ENCODE measurements at places on chromosomes 4 and X. TPM values are rescaled to one million over a fixed set of nuclear protein-coding genes. Genes with fewer than 3 reads are reported as not detected.

- no peak overlapping the region for H3K27ac ChIP-seq
- peaks cover 4% of the 10 kb centered on the region for H3K36me3 ChIP-seq
- no peak overlapping the region for H3K4me3 ChIP-seq
- H3K4me1 ChIP-seq = peaks cover 5% of the 10 kb centered on the region
- no peak for DNase-seq
- H3K27me3 ChIP-seq = no peaks in the 10 kb centered on the region
Measured at GRCh38 chr4:22471999-22472461, 43.8 kb downstream of the ADGRA3 start.

DNA sequence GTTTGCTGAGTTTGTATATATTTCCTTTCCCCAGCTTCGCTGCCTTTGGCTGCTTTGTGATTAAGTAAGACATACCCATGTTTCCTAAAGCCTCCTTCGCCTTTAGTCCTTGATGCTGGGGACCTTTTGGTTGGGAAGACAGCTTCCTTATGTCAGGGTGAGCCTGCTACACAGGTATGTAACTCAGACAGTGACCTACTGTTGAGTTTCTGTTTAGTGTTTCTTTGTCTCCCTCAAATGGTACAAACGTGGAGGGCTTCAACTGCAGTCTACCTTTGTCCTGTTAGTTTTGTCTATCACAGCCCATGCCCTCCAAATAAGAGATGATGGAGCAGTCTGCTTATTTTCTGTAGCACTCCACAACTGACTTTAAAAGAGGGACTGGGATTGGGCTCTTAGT, 59.5 kb downstream of the TET2 start:
- H3K4me1 ChIP-seq = peaks cover 56% of the 10 kb centered on the region
- H3K4me3 ChIP-seq = no peak overlapping the region
- no peaks in the 10 kb centered on the region for H3K36me3 ChIP-seq
- DNase-seq = no peak

DNA sequence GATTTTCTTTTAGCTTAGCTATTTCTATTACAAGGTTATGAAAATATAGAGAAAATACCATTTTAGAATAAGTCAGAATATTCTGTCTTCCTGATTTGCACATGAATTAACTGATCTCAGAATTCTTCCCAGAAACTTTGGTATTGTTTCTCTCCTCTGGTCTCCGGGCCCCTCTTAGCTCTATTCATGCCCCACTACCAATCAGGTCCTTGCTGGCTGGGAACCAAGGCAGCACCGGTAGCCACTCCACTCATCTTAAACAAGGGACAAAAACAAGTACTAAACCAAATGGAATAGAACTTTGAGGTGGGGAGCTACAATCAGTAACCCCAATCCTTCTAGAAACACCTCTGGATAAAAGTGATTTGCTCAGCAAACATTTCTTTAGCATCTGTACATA, 64.3 kb downstream of the GPC3 start:
- DNase-seq = no peak
- H3K4me1 ChIP-seq = no peaks in the 10 kb centered on the region
- no peaks in the 10 kb centered on the region for H3K27me3 ChIP-seq
- H3K4me3 ChIP-seq = no peak overlapping the region
- H3K36me3 ChIP-seq = no peaks in the 10 kb centered on the region
- H3K27ac ChIP-seq = no peak overlapping the region

CAPN6 gene
- 0.19 TPM for total RNA-seq

GRCh38 chrX:23981222-23981621, 45.8 kb downstream of the KLHL15 start:
- peaks cover 6% of the 10 kb centered on the region for H3K4me1 ChIP-seq
- no peaks in the 10 kb centered on the region for H3K27me3 ChIP-seq
- DNase-seq = no peak
- no peaks in the 10 kb centered on the region for H3K36me3 ChIP-seq

DNA sequence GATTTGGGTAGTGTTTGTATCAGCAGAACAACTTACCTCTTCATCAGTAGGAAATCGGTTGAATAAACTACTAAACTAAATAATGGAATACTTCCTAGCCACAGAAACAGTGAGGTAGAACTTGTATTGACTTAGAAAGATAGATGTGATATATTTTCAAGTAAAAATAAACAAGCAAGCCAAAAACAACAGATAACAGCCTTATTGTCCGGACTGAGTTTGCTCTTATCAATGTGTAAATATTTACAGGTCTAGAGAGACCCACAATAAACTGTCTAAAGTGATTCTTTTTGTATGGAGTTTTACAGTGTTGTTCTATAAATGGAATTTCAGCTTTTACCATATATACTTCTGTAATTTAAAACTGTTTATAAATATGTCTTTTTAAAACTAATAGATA, 721.8 kb downstream of the ADGRL3 start:
- H3K27ac ChIP-seq = no peak overlapping the region
- no peaks in the 10 kb centered on the region for H3K36me3 ChIP-seq
- no peak for DNase-seq
- H3K27me3 ChIP-seq = no peaks in the 10 kb centered on the region

DNA sequence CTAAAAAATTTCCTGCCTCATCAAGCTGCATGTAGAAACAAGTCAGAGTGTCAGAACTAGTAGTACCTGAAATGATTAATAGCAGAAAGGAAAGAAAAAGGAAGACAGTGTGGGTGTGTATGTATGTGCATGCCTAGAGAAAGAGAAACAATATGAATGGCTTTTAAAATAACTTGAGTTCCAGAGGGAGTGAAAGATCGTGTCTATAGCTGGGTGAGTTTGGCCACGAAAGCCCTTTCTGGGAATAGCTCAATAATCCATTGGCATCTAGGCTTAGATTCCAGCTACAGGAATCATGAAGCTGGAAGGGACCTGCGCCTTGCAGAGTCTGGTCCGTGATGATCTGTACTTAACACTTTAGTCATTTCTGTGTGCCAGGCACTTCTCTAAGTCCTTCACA, 195.6 kb downstream of the RAPGEF2 start:
- peak overlapping the region; percentile 35 for H3K4me3 ChIP-seq
- DNase-seq = no peak
- no peaks in the 10 kb centered on the region for H3K4me1 ChIP-seq
- H3K27ac ChIP-seq = peak overlapping the region; percentile 71

DNA sequence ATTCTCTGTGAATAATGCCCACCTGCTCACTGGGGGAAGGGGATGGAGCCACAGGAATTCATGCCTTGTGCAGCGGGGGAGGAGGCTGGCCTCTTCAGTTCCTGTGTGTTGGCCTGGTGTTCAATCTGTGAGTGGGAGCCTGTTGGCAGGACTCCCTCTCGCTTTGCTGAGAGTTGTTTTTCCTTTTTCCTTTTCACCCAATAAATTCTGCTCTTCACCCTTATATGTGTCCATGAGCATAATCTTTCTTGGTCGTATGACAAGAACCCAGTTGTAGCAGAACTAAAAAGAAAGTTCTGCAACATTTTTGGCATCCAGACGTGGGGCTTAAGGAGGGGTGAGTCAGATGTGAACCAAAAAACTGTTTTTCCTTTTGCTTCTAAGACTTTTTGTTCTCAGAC, 235.2 kb upstream of the HDX start:
- no peaks in the 10 kb centered on the region for H3K36me3 ChIP-seq
- H3K27me3 ChIP-seq = no peaks in the 10 kb centered on the region
- H3K4me1 ChIP-seq = no peaks in the 10 kb centered on the region
- H3K27ac ChIP-seq = no peak overlapping the region
- DNase-seq = no peak
- no peak overlapping the region for H3K4me3 ChIP-seq

- no peaks in the 10 kb centered on the region for H3K27me3 ChIP-seq
- DNase-seq = no peak
- no peak overlapping the region for H3K27ac ChIP-seq
Measured at GRCh38 chr4:3820806-3821579, 54.8 kb downstream of the ADRA2C start.

DNA sequence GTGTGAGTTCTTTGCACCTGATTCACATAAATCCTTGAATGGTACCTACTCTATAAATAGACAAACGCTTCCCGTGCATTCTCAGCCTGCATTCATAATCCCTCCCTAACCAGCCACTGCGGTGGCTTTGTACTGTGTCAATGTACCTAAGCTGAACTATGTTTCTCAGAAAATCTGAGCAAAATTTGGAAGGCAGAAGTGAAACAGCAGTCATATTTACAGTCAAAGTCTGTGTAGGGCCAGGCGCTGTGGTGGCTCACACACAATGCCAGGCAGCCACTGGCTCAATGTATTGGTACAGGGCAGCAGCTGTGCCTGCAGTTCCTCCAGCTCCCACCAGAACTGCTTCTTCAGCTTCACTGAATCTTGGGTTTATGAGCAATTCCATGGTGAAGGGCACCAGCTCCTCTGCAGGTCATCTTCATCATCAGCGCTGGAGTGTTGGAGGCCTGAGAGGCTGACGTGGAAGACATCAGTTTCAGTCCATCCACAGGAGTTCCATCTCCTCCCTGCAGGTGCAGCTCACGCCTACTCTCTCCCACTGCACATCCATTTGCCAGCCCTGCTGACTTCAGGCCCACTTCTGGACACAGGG, 32.3 kb upstream of the IRF2 start:
- peaks cover 12% of the 10 kb centered on the region for H3K4me1 ChIP-seq
- peak; percentile 14 for DNase-seq
- H3K27ac ChIP-seq = no peak overlapping the region
- H3K27me3 ChIP-seq = no peaks in the 10 kb centered on the region

Data from esophagus squamous epithelium (tissue), 5 donors.